LHCN-M2 (cell line): ENCODE measurements at places on chromosomes 13 and 19. TPM values are rescaled to one million over a fixed set of nuclear protein-coding genes. Genes with fewer than 3 reads are reported as not detected.

The ATXN8OS gene
- not detected in 2 replicates for total RNA-seq

The KLK2 gene
- not detected in 2 replicates for total RNA-seq

The RNF17 gene
- not detected in 2 replicates for total RNA-seq

The CLDND2 gene
- total RNA-seq, result not detected in 2 replicates

The PSG11 gene
- not detected in 2 replicates for total RNA-seq

The PCDH8 gene
- total RNA-seq, result not detected in 2 replicates

The ZNF66 gene
- 3.5 and 6.1 TPM in 2 replicates for total RNA-seq
